ENCODE measurements at places on chromosomes 3 and 15.

- no peak for DNase-seq
Observed at GRCh38 chr15:90618330-90619125, 88.8 kb downstream of the CRTC3 start.

- DNase-seq: peak; percentile 22
Observed at GRCh38 chr3:177906126-177906511, 630.1 kb upstream of the KCNMB2 start.

DNA sequence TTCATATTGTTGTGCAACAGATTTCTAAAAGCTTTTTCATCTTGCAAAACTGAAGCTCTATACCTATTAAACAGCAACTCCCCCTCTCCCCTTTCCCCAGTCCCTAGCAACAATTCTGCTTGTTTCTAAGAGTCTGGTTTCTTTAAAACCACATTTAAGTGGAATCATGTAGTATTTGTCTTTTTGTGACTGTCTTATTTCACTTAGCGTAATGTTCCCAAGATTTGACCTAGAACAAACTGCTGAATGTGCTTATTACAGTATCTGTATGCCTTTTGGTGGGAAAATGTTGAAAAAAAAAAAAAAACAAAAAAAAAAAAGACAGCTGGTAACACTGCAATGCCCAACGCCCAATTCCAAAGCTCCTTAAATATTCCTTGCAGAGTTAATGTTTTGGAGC lies 19.5 kb upstream of the SPESP1 start:
- DNase-seq: no peak

DNA sequence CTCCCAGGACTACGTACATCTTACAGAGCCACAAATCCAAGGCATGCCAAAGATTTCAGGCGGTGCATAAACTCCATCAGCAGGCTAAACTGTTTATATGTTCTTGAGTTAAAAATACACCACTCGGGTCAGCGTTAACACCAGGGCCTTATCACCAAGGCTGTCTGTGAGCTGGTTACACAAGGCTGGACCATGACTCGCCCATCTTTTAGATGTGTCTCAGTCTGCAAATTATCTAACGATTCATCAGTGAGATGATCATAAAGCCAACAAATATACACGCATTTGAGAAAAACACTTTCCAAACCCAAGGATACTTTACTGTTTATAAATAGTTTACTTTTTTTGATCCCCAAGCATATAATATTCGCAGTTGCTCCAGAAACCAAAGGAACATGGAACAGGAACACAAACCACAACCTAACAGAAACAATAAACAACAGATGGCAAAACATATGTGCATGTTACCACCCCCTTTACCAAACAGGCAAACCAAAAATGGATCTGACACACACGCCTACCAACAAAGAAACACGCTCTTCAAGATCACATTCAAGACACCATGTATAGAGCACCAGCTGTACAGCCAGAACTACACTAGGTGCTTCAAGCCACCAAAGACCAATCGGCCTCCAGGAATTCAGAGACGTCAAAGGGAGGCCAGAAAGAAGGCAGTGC lies 15.4 kb downstream of the LRIG1 start:
- DNase-seq: no peak

DNA sequence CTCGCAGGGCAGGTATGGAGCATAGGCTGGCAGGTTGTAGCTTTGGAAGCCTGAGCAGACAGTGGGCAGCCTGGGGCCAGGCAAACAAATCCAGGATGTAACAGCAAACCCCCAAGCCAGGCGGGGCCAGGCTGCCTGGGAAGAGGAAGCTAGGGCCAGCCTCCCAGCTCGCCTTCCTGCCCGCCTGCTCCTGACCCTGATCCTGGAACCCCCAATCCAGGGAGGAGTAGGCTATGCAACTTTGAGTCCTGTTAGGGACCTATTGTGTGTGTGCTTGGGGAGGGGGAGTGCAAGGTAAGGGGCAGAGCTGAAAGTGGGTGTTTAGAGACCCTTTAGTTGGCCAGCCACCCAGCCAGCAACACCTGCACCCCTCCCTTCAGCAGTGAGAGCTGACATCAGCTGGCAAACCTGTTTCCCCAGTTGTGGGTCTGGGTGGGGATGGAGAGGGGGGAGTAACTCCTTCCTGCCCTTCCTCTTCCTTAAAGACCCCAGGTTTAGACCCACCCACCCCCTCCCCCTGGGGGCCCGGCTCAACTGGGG lies 2.5 kb downstream of the NBEAL2 start:
- DNase-seq: no peak

DNA sequence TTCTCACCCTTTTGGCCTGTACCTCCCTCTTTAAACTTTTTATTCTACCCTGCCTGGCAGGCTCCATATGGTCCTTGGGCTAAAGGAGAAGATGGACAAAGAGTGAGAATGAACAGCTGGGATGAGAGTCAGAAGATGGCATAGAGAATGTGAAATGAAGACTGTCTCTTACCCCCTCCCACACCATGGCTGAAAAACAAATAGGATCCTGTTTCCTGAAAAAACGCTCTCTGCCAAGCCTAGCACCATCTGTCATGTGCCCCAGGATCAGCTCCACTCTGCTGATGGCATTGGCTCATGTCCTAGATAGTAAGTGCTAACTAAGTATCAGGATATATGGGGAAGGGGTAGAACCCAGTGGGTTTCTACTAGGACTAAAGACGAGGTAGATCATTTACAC lies 238.6 kb downstream of the MEX3B start:
- DNase-seq: no peak

DNA sequence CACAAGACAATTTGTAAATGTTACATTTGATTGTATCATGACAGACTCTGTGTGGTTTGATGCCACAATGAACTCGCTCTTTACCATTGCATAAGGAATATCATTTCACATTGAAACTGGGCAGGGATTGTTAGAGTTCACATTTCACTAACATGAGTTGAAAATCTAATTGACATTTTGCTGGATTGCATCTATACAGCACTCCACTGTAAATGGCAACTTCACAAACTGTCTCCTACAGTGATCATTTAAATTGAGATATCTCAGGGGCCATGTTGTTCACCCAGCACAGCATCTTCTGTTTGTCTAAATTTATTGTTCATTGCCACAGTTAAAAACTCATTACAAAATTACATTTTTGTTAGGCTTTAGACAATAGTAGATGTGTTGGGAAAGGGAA lies 499.4 kb downstream of the GBE1 start:
- no peak for DNase-seq

DNA sequence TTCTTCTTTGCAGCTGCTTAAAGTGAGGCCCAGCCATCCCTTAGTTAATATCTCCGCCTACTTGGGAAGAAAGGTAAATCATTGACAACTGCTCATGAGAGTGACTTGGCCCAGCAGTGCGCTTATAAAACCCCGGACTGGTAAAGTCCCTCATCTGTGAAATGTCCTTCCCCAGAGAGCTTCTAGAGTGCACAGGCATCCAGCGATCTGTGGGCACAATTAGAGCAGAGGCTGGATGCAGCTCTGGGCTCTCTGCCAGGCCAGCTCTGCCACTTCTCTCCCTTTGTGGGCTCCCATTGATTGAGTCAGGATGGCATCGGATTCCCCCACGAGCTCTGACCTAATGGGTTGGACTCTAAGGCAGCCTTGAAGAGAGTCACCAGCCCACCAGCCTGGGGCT lies 219.0 kb upstream of the LINGO1 start:
- no peak for DNase-seq

- no peak for DNase-seq
Observed at GRCh38 chr15:63287109-63287508, 9.7 kb downstream of the APH1B start.

- no peak for DNase-seq
Observed at GRCh38 chr15:73024168-73024567, 28.1 kb upstream of the NEO1 start.

- DNase-seq: no peak
Observed at GRCh38 chr3:131899021-131899420, 135.8 kb downstream of the CPNE4 start.

DNA sequence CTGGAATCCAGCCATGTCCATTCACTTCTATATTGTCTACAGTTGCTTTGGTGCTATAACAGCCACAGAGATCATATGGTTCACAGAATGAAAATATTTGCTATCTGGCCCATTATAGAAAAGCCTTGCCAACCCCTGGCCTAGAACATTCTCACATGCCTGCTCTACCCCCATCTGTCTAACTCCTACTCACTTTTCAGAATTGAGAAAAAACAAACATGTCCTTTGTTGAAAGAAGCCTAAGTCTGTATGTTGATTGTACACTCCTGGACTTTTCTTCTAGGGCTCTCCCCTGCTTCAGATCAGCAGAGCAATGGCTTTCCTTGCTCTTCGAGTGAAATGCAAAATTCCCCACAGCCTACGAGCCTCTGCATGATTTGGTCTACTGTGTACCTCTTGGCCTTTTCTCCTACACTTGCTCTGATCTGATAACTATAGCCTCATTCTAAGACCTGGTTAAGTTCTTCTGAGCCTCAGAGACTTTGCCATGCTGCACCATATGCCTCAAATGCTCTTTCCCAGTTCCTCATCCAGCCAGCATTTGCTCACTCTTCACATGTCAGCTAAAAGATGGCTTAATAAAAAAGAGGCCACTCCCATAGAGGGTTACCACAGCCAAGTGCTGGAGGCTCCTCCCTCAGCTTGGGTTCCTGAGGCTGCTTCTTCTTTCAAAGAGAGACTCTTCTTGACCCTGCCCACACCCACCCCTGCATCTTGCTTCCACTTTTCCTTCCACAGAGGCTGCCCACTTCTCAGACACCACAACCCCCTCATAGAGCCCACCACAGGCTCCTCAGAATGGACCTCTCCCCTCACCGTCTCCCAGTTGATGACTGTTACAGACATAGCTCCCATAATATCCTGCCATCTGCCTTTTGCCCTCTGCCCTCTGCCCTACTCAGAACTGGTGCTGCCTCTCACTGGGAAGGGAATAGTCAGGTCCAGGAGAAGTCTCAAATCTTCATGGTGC lies 22.9 kb upstream of the DCLK3 start:
- DNase-seq: no peak
